Effector CD4-positive, alpha-beta T cell (primary cell): ENCODE measurements at places on chromosomes 1 and 21.

DNA sequence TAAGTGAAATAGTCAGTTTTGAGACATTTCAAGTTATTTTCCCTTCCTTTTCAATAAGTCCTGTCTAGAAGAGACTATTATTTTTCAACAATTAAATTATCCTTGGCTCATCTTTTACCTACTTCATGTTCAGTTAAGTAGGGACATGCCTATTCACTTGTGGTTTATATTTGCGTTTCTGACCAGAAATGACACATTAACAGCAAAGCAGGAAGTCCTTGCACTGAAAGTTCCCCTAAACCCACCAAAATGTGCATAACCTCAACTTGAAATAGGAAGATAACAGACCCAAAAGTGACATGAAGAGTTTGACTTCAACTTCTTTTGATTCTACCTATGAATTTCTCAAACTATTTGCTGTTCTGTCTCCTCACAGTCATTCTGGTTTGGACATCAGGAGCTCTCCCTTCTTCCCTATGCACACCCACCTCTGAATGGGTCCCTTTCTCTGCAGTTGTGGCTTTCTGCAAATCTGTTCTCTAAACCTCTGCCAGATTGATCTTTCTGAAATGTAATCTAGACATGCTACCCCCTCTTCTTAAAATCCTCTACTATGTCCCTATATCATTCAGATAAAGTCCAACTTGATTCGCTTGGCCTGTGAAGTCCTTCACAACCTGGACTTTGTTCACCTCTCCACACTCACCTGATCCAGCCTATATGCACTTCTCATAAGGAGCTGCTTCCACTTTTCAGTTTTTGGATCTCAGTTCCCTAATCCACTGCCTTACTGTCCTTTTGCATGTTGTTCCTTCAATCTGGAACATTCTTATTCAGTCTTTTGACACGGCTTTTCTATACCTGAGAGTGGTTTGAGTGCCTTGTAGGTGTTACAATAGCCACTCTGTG is 661.5 kb upstream of the ADGRL4 start:
- no peak for DNase-seq

DNA sequence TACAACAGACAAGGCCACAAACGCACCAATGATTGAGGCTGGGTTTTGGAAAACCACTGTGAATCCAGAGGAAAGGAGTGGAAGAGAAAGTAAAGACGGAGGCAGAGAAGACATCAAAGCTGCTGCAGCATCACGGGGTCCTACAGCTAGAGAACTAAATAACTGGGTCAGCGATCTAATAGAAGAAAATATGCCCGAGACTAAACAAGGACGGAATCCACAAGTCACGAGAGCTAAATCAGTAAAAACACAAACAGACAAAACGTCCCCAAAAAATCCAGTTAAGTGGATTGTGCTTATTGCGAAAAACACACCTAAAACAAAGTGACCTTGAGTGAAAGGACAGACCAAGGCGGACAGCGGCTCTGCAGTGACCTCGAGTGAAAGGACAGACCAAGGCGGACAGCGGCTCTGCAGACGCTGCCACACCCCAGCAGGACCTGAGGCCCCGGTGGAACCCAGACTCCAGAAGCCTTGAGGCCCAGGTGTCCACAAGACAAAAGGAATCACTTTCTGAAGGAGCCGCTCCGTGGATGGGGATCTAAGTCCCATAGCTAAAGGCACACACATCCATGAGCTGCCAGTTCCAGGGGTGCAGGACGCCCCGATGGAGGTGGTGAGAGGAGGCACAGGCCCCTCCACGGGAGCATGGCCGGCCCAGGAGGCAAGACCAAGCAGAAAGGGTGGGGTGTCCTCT is 6.0 kb downstream of the FTCD start:
- DNase-seq = no peak

GRCh38 chr1:247421074-247421473 is 5.1 kb downstream of the NLRP3 start:
- DNase-seq = no peak

DNA sequence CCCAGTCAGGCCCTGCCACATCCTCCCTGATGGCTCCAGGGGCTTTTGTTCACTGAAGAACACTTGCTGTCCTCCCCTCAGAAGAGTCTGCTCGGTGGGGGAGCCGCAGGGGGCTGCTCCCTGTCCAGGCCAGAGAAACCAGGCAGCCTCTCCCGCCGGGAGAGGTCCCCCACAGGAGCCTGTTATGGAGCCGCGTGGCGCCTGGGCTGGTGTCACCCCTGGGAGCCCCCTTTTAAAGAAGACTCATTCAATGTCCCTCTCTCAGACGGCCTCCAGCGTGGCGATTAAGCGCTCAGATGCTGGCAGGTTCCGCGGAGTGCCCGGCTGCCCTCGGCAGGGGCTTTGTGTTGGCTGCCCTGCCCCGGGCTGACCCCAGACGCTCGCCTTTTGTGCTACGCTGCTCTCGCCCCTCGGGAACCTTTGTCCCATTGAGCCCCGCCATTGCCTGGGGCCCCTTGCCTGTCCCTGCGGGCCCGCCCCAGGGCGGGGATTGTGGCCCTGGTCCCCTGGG is 43.1 kb downstream of the SKI start:
- DNase-seq = no peak

DNA sequence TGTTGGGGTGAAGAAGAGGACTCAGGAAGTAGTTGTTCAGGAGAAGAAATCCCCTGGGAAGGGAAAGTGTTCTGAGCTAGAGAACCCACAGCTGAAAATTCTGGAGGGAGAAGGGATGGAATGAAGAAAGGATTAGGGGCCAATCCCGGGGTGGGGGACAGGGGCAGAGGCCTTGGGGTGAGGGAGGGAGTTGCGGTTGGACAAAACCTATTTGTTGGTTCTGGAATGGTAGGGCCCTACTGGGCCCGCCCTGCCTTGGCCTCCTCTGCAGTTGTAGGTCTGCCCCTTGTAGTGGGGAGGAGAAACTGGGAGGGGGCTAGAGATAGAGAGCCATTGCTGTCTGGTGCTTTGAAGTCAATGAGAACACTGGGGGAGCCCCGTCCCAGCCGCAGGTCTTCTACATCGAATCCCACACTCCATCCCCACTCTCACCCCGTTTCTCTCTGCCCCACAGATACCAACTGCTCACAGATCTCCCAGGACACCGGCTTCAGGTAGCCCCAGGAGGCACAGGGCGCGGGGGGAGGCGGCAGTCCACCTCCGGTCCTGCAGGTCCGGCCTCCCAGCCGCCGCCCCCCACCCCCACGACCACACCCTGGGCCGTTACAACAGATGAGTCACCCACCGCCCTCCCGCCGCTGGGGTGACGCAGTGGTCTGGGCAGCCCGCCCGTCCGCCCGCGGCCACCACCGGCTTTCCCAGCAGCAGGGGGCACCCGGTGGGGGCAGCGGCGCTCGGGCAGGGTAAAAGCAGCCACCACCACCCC is 1.1 kb downstream of the TAGLN2 start:
- peak; percentile 73 for DNase-seq

DNA sequence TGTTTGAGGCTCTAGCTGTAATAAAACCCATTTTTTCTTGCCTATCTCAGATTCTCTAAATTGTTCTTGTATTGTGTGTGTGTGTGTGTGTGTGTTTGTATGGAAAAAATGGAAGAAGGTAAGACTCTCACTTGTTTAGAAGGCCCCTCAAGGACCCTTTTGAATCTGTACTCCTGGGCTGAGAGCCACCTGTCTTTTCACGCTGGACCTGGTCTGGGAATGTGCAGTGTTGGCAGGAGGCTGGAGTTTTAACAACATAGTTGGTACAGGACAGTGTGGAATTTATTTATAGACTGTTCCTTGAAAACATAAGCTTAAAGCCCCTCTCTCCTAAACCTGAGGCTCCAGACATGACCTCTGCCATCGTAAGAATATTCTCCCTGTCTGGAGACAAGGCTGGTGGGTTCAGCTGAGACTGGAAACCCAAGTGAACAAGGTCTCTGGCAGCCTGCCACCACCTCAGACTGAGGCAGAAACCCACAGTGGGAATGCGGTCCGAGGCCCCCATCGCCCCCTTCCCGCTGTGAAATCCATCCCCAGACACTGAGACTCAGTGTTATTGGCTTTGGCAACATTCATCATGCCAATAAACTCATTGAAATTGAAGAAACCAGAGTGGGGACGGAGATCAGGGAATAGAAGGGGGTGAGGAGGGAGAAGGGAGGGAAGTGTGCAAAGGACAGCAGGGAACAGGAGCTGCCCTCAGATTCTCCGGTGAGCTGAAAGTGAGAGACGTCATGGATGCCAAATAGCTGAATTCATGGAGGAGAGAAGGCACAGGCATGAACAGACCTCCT is 24.6 kb upstream of the PLXNA2 start:
- no peak for DNase-seq

- DNase-seq = no peak
Observed at GRCh38 chr1:37425221-37425620, 49.2 kb upstream of the ZC3H12A start.

DNA sequence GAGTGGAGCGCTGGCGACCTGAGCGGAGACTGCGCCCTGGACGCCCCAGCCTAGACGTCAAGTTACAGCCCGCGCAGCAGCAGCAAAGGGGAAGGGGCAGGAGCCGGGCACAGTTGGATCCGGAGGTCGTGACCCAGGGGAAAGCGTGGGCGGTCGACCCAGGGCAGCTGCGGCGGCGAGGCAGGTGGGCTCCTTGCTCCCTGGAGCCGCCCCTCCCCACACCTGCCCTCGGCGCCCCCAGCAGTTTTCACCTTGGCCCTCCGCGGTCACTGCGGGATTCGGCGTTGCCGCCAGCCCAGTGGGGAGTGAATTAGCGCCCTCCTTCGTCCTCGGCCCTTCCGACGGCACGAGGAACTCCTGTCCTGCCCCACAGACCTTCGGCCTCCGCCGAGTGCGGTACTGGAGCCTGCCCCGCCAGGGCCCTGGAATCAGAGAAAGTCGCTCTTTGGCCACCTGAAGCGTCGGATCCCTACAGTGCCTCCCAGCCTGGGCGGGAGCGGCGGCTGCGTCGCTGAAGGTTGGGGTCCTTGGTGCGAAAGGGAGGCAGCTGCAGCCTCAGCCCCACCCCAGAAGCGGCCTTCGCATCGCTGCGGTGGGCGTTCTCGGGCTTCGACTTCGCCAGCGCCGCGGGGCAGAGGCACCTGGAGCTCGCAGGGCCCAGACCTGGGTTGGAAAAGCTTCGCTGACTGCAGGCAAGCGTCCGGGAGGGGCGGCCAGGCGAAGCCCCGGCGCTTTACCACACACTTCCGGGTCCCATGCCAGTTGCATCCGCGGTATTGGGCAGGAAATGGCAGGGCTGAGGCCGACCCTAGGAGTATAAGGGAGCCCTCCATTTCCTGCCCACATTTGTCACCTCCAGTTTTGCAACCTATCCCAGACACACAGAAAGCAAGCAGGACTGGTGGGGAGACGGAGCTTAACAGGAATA is 4.2 kb downstream of the TFAP2E start:
- peak; percentile 41 for DNase-seq

DNA sequence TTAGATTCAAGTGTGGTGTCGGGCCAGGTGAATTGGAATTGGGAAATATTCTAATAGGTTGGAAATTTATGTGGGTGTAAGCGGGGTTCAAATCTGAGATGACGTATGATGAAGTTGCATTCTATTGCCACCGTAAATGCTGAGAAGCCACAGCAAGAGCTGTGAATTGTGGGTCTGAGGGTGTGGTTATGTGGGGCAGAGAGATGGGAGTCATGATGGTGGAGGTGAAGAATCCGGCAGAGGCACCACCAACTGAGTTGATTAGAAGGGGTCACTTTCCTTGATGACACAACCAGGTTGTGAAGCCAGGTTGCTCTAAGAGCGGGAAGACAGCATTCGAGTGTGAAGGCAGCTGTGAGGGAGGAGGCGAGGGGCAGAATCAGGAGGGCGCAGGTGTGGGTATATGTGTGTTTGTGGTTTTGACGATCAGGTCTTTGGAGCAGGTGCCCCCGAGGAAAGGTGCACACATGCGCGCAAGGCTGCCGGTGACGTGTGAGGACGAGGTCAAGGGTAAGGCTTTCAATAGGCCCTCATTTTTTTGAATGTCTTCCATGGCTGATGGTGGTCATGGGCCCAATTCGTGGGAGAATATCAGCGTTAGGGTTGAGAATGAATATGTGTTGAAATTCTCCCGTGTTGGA is 18.7 kb downstream of the LRRC3 start:
- DNase-seq = no peak

- DNase-seq = no peak
Observed at GRCh38 chr21:40386294-40386911, 460.6 kb downstream of the DSCAM start.

GRCh38 chr1:150332651-150333290 is 11.4 kb downstream of the PRPF3 start:
- no peak for DNase-seq

DNA sequence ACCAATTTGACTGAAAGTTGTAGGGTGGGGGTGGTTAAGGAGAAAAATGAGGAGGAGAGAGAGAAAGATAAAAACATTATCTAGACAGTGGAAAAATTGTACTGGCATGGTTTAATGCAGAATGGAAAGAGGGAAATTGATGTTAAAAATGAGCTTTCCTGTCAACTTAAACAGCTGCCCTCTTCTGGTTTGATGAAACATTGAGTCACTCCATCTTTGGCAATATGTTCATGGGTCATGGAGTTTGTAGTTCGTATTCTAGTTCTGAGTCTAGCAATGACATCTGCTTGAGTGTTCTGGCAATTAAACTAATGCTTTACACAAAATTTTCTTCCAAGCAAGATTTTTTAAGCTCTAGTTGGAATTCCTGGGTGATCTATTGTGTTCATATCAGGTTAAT is 9.6 kb downstream of the ZNF648 start:
- DNase-seq = no peak

- no peak for DNase-seq
Observed at GRCh38 chr1:164033782-164034181, 525.2 kb upstream of the PBX1 start.

DNA sequence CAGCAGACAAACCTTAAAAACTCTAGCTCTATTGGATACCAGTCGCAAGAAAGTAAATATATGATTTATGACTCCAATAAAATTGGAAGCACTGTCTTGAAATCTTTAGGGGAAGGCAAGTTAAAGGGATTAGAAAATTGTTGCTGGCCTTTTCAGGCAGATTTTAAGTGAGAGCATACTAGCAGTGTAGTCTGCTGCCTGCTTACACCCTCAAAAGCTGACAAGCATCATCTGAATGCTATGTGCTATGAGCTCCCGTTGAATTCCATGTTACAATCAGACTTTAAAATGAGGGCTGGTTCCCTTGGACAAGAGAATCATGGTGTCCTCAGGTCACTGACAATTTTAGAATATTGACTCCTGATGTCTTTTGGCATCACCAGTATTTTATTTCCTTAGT is 271.1 kb upstream of the C1orf105 start:
- no peak for DNase-seq

DNA sequence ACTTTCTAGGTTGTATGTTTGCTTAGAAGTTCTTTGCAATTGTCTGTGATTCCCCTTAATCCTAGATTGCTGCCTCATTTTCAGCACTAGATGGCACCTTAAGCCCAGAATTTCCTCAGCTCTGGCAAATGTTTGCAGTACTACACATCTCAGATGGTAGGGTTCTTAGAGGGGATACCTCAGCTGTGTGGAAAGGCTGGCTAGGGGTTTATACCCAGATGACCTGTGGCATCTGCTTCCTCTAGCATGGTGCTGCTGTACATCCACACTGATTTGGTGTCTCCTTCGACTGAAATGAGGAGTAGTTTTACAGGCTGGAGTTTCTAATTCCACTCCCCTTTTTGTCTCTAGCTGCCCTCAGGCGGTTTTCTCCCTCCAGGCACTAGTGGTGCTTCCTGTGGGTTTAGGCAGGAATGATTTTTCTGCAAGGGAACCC is 23.5 kb downstream of the ASB17 start:
- DNase-seq = no peak
